ENCODE measurements at places on chromosomes 7 and 10. TPM values are rescaled to one million over a fixed set of nuclear protein-coding genes. Genes with fewer than 3 reads are reported as not detected.

DNA sequence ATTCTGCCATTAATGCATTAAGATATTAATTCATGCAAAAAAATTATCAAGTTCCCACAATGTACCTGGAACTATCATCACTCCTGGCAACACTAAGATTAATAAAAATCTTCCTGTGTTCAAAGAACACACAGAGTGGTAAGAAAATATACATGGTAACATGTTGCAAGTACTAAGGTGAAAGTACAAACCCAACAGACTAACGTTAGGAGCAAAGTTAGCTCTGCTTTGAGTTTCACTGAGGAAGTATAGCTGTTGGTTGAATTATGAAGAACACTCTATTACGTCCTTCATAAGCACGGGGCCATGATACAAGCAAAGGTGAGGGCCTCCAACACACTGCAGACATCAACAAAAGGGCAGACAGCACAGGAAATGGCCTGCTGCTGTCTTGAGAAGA is 5.8 kb downstream of the ZNF33B start:
- DNase-seq: no peak

GRCh38 chr7:31407178-31407676 is 66.7 kb upstream of the NEUROD6 start:
- DNase-seq: no peak

GRCh38 chr7:13981070-13981469 is 8.4 kb downstream of the ETV1 start:
- peak; percentile 85 for DNase-seq

The OR2A1 gene
- not detected for total RNA-seq

The OR2A42 gene
- not detected for total RNA-seq

GRCh38 chr7:79507131-79507530 is 53.7 kb upstream of the MAGI2 start:
- DNase-seq: no peak

The VGF gene
- 0.29 TPM for total RNA-seq

The GHRHR gene
- 12.3 TPM for total RNA-seq

- DNase-seq: no peak
These were observed 10.3 kb upstream of the KCNK18 start for GRCh38 chr10:117186832-117187615.

- peak; percentile 24 for DNase-seq
These were observed 1004.9 kb downstream of the KCNMA1 start for GRCh38 chr10:76632767-76633051.

All from mucosa of gallbladder (tissue), 1 donor.